ENCODE measurements at places on chromosomes 3 and 15.

DNA sequence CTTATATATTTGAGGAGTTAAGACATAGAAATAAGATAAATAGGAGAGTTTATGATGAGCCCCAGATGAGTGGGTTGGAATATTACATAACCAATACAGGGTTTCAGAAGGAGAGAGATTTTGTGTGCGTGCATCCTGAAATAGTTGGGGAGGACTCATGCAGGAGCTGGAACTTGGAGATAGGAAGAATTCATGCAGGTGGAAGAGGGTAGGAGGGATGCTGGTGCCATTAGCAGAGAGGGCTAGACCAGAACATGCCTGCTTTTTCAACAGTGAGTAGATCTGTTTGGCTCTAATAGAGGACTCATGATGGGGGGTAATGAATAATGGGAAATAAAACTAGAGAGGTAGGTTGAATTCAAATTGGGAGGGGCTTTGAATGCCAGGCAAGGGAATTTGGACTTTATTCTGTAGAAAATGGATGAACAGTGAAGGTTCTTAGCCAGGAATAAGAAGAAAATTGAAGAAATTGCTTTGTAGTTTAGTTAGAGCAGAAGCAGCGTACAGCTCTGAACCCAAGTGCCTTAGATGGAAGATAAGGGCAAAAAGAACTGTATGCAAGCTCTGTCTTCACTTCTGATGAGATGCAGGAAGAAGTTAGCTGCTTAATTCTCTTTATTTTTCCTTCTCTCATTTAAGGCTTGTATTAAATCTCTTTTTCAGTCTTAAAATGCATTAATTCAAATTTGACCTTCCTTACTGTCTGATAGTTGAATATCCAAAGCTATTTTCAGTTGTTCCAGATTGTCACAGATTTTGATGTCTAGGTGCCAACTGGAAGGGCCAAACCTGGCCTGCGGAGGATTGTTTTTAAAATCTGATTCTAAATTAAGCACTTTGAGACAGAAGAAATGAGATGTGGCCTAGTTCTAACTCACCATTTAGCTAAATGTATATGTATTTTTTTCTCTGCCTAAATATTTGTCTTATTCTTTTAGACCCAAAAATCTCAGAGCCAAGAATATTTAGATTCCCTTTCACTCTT is 86.3 kb downstream of the PPM1L start:
- no peak for DNase-seq

DNA sequence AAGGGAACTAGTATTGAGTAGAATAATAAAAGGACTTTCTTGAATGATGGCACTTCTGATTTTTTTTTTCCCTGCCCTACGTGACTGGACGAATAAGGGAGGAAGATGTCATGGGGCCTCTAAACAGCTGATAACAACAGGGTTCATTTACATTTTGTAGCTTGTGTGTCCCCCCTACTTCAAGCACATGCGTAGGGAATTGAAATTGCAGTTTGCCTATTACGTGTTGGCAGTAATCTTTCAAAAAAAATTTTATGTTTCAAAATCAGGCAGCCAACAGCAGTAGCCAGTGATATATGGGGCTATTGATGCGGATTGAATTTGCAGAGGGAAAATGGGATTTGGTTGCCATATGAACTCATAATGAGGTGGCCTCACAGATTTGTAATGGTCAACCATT is 58.7 kb downstream of the PTPRG start:
- no peak for DNase-seq

DNA sequence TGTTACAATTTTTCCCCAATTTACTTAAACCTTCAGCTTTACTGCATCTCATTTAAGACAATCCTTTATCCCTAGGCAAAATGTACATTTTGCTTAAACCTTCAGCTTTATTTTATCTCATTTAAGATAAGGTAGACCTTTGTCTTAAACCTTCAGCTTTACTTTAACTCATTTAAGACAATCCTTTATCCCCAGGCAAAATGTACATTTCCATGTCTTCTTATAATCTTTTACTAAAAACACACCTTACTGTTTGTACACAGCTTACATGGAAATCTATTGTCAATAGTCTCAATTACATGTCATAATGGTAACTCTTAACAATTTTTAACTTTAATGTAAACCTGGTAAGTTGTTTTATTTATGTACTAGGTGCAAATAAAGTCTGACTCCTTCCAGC is 58.7 kb upstream of the MKRN3 start:
- DNase-seq: no peak

DNA sequence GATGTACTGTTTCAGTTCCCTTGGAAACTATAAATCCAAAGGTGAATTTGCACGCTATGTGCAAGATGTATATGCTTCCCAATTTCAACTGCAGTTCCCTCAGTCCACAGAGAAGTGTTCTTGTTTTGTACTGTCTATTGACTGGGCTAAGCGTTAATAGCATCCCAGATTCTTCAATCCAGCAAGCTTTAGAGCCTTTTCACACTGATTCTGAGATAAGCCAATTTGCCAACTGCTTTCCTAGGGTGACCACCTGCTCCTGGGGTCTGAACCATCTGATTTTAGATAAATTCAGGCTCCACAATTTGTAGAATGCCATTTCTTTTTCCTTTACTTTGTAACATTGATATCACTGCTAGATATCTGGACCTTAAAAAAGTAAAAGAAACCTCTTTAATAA is 340.1 kb downstream of the PTPRG start:
- no peak for DNase-seq

- no peak for DNase-seq
Measured at GRCh38 chr3:138297059-138297607, 32.5 kb downstream of the NME9 start.

DNA sequence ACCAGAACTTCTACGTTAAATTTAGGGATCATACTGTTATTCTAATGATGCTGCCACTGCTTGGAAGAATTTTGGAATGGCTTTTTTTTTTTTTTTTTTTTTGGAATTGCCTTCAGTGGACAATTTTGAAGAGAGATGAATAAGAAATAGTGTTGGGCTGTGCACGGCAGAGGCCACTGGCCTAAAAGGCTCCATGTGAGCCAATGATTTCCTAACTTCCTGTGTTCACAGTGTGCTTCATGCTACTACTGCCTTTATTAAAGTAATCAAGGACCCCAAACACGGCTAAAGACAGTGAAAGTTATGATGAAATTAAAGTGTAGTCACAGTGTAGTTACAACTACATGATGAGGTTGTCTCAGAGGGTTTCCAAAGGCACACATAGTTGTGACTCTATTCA is 100.8 kb upstream of the TNFAIP8L3 start:
- no peak for DNase-seq

DNA sequence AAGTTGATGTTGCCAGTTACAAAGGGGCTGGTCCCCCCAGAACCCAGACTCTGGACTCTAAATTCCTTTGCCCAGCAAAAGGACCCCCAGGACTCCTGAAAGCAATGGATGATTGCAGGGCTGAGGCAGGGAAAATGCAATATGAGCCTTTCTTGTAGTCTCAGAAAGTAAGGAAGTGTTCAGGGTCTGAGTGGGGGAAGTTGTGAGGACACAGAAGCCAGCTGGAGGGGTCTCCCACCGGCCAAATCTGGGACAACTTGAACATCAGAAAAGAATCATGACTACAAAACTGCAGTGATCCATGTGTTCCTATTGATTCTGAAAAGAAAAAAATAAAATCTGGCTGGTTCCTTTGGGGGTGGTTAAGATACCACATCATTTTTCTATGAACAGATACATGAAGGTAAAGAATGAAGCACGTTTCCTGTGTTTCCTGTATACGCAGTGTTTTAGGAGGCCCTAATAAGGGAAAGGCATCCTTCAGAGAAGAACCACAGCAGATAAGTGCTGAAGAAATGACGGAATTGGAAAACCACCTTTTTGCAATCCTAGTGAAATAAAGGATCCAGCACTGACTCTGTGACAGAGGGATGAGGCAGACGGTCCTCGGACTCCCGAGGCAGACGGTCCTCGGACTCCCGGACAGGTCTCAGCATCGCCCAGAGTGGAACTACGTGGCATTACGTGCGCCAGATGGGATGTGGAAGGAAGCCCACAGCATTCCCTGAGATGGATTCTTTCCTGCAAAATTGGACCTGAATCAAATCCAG is 22.2 kb upstream of the GRIP2 start:
- no peak for DNase-seq

Measured in inflammatory macrophage treated with lipopolysaccharide for 1 hour (primary cell).